ENCODE measurements at places on chromosomes 5 and 9.

DNA sequence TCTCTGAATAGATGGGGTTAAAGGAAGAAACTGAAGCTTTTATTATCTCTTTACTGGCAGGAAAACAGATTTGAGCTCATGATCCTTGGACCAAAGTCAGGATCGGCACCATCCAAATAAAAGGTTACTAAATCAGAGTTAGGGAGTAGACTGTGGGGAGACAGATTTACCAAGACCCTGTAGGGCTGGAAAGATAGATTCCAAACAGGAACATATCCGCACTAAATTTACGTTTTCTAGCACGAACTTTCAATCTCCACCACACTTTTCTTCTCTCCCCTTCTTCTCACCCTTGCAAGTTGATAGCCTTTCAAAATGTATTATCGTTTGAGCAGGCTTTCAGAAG lies 120.0 kb upstream of the HMHB1 start:
- no peak for DNase-seq

- DNase-seq, result no peak
Observed at GRCh38 chr9:130789747-130790672, 45.0 kb upstream of the ABL1 start.

GRCh38 chr5:132814503-132815294 lies 1.6 kb downstream of the SOWAHA start:
- no peak for DNase-seq

- no peak for DNase-seq
Observed at GRCh38 chr9:100227636-100228035, 125.1 kb downstream of the TEX10 start.

DNA sequence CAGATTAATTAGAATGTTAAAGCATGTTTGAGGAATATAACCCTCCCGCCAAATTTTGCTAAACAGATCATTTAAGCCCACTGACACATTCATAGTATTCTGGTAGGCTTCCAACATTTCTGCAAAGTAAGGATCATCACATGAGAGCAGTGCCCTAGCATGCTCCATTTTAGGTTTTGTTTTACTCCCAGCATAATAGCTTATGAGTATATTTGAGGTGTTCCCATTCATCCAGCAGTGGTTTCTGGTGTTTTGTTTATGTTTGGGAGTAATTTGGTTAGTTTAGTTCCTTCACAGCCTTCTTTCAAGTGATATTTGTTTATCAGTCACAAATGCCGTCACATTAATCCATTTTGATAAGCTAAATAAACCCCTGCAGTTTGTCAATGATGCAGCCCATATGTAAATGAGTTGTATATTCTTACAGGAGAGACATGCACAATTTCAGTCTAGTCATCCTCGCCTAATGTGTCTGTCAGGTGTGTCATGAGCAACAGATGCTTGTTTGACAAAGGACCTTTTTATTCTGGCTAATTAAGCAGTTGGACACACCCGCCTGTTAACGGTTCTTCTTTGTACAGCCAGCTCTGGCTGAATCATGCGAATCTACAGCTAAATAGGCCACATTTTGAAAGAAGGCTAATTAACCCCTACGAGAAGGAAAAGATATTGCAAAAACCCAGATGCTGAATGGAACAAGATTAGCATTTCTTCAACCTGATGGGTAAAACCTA lies 124.4 kb downstream of the RFX3 start:
- no peak for DNase-seq

DNA sequence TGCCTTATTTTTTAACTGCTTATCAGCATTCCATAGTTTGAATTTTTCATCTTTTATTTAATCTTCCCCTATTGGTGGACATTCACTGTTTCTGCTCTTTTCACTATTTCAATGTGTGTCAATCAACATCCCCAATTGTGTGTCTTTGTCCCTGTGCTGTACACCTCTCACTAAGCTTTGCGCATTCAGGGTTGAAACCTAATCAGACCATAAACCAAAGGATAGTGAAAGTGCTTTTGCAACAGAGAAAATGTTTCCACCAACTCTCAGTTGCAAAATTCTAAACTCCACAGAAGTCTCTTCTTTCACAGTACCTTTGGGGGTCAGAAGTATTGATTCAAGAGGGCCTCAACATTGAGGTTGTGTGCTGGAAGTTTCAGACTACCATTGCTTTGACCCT lies 127.1 kb upstream of the SAP30L start:
- DNase-seq, result no peak

DNA sequence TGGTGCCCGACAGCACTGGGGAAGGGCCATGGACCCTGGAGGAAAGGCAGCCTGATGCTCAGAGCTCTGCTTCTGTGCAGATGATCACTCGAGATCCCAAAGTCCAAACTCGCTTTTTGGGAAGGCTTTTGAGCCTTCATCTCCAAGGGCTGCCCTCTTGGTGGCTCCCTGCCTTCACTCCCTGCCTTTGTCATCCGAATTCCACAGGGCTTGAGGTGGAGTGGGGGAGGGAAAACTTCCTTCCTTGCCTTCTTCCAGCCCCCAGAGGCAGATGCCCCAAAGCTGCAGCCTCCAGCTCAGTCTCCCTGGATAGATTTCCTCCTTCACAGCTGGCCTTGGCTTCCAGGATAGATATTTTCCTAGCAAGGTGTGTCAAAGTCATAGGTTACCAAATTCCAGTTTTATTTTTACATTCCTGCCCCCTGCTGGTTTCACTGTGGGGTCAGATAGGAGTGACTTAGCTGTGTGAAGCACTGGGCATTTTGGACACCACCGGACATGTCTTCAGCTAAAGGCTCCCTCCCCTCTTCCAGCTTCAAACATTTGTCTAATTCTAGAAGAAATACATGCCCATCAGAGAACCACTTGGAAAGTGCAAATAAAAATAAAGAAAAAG lies 268.2 kb downstream of the HSPA4 start:
- DNase-seq, result no peak
